ENCODE measurements at places on chromosomes 7 and 10.

DNA sequence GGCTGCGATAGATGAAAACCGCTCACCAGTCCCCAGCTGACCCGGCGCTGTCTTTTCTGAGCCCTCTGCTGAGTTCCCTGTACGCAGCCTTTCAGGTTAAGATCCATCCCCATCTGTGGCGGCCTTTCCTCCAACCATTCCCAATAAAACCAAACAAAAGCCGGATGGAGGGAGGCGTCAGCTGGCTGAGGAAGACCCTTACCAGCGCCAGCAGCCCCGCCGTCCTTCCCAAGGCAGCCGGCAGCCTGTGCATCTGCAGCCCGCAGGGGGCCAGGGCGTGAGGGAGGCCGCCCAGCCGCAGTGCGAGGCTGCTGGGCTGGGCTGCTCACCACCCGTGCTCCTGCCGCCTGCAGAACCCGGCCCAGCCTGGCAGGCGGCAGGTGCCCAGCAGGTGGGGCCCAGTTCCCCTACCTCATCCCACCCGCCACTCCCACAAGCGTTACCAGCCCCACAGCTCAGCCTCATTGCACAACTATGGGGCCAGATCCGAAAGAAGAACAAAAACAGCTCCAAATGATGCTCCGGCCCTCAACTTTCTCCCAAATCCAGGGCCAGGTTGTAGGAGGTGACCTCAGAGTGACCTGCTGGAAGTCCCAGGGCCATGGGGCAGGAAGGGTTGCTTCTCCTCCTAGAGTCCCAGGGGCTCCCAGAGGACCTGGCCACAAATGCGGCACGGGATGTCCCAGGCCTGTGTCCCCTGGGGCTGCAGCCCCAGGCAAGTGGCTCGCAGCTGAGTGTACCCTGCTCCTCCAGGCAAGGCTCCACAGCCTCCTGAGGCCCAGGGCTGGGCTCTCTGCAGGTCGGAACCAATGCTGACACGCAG lies 23.8 kb downstream of the PAPOLB start:
- no peak for DNase-seq

GRCh38 chr7:22549667-22550513 lies 49.9 kb upstream of the STEAP1B start:
- DNase-seq = no peak

DNA sequence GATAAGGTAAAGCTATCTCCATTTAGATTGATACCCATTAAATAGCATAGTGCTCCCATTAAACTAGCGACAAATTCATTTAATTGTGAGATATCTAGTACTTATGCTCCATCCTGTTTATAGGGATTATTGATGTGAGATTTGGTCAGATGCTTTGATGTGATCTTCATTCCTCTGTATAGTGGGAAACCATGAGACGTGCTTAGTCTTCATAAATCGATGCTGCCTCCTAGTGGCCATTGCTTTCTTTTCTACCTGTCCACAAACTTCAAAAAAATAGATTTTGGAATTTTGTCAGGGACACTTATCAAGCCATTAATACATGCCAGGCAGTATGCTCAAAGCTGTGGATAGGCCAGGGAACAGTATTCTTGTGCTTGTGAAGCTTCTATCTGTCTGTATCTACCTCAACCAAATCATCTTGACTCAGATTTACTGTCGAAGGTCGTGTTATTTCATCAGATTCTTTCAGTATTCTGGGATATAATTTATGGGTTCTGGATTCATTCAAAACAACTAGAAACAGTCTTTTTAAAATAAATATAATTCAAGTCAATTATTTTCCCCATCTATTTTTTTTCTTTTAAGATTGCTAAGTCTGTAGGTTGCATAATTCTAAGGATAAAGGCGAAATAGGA lies 12.0 kb downstream of the LSM8 start:
- no peak for DNase-seq

GRCh38 chr7:139043823-139044812 lies 8.3 kb upstream of the ZC3HAV1L start:
- no peak for DNase-seq

DNA sequence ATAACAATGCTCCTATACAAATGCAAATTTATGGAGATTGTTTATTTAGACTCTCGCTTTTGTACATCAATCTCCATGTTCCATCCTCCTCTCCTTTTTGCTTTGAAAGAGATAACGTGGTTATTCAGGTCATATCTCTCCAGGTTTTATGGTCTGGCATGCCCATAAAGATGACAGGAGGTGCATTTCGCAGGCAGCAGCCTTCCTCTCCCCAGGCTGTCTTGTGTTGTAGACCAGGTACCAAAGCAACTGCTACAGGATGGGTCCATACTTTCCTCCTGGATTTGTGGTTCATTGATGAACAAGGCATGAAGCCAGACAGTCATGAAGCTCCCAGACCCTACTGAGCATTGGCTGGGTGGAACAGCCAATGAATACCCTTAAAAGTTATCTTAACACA lies 400.2 kb upstream of the NPVF start:
- DNase-seq = no peak

GRCh38 chr10:6163364-6164270 lies 39.1 kb upstream of the PFKFB3 start:
- no peak for DNase-seq

GRCh38 chr10:131211965-131212619 lies 99.4 kb downstream of the TCERG1L start:
- no peak for DNase-seq
